ENCODE measurements at places on chromosomes 6 and 20. TPM values are rescaled to one million over a fixed set of nuclear protein-coding genes. Genes with fewer than 3 reads are reported as not detected.

CCN6 gene
- total RNA-seq = not detected

BFSP1 gene
- total RNA-seq = 0.50 TPM

HAO1 gene
- total RNA-seq = not detected

TAAR2 gene
- not detected for total RNA-seq

- peaks cover 28% of the 10 kb centered on the region for H3K27me3 ChIP-seq
- no peaks in the 10 kb centered on the region for H3K36me3 ChIP-seq
- peak overlapping the region; percentile 87 for H3K27ac ChIP-seq
- peak; percentile 77 for DNase-seq
These were observed 39.0 kb upstream of the SLCO4A1 start for GRCh38 chr20:62603021-62603906.

RAD21L1 gene
- total RNA-seq = 0.18 TPM

SSTR4 gene
- not detected for total RNA-seq

- no peak overlapping the region for H3K4me3 ChIP-seq
- no peaks in the 10 kb centered on the region for H3K4me1 ChIP-seq
- no peak for DNase-seq
- H3K36me3 ChIP-seq = peaks cover 8% of the 10 kb centered on the region
- no peaks in the 10 kb centered on the region for H3K27me3 ChIP-seq
- no peak overlapping the region for H3K27ac ChIP-seq
These were observed 81.2 kb downstream of the PTPN1 start for GRCh38 chr20:50591233-50591852.

RAET1G gene
- total RNA-seq = not detected

DNA sequence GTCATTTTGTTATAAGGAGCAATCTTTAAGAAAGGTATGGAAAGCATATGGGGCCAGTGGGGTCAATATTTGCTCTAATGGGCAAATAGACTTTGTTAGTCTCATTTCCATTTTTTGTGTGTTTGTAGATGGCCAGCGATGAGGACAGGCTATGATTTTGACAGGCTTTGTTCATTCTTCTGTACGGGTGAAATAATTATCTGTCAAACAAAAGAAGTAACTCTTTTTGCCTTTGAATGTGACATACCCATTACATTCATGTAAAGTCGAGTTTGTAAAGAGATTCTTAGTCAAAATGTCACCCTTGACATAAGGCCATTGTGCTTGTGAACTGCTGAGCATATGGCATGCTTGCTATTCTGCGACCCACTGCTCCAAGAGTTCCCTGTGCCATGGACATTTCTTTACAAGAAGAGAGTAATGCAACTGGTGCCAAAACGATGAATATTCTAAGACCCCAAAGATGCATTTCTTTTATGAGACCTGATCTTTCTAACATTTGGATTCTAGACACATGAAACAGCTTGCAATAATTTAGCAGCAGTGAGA is 38.2 kb upstream of the JAG1 start:
- H3K4me3 ChIP-seq = no peak overlapping the region
- no peaks in the 10 kb centered on the region for H3K4me1 ChIP-seq
- H3K36me3 ChIP-seq = no peaks in the 10 kb centered on the region
- peaks cover 2% of the 10 kb centered on the region for H3K27me3 ChIP-seq
- DNase-seq = no peak
- H3K27ac ChIP-seq = no peak overlapping the region

TGM3 gene
- total RNA-seq = not detected

GRCh38 chr20:64082126-64082731 is 2.0 kb downstream of the LKAAEAR1 start:
- no peak for DNase-seq
- peaks cover 16% of the 10 kb centered on the region for H3K27me3 ChIP-seq
- H3K27ac ChIP-seq = peak overlapping the region; percentile 25

WASF1 gene
- 0.50 TPM for total RNA-seq

GRCh38 chr6:74434171-74434570 is 738.2 kb downstream of the CD109 start:
- no peaks in the 10 kb centered on the region for H3K27me3 ChIP-seq
- no peaks in the 10 kb centered on the region for H3K4me1 ChIP-seq

DNA sequence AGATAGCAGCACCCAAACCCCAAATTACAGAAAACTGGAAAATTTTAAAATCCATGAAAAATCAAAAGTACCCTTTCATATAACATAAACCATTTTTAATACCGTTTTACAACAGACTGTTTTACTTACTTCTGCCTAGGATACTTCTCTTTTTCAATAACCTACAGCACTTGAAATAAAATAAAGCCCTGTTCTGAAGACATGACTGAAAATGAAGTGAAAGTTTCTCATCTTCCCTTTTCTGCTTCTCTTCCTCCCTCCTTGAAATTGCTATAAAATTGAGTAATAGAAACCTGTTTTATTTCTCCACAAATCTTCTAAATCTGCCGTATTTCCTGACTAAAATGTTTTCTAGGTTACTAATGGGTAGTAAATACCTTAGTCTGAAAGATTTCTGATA is 20.3 kb downstream of the MMS22L start:
- DNase-seq = no peak
- H3K27me3 ChIP-seq = no peaks in the 10 kb centered on the region
- peaks cover 73% of the 10 kb centered on the region for H3K36me3 ChIP-seq
- no peaks in the 10 kb centered on the region for H3K4me1 ChIP-seq
- no peak overlapping the region for H3K27ac ChIP-seq

- no peaks in the 10 kb centered on the region for H3K27me3 ChIP-seq
- H3K27ac ChIP-seq = no peak overlapping the region
- no peak overlapping the region for H3K4me3 ChIP-seq
- peaks cover 11% of the 10 kb centered on the region for H3K4me1 ChIP-seq
These were observed 5.6 kb upstream of the SLC17A9 start for GRCh38 chr20:62946918-62947317.

ECHDC1 gene
- total RNA-seq = 47.1 TPM

EEF1A2 gene
- total RNA-seq = not detected

WFDC5 gene
- not detected for total RNA-seq

DNA sequence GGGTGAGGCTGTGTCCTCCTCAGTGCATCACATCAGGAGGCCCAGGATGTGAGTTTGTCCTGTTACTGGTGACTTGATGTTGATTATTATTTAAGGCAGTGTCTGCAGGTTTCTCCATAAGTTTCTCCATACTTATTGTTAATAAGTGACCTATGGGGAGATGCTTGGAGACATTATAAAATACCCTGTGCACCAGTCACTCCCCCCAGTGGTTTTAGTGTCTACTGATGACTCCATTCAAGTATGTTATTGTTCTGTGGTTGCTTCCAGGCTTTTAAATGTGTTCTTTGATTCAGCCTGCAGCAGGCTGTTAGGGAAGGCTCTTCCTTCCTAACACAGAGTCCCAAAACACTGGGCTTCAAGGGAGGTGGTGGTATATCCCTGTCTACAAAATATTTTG is 14.6 kb upstream of the CST3 start:
- H3K27me3 ChIP-seq = peaks cover 10% of the 10 kb centered on the region
- no peak for DNase-seq
- no peak overlapping the region for H3K27ac ChIP-seq
- H3K4me3 ChIP-seq = no peak overlapping the region
- no peaks in the 10 kb centered on the region for H3K4me1 ChIP-seq

LSM2 gene
- total RNA-seq = 123 TPM

GRCh38 chr6:118309337-118310093 is 238.6 kb upstream of the PLN start:
- peaks cover 7% of the 10 kb centered on the region for H3K27me3 ChIP-seq
- DNase-seq = no peak
- H3K27ac ChIP-seq = no peak overlapping the region
- no peak overlapping the region for H3K4me3 ChIP-seq
- no peaks in the 10 kb centered on the region for H3K36me3 ChIP-seq

AFDN gene
- total RNA-seq = 20.9 TPM

- no peak overlapping the region for H3K27ac ChIP-seq
- H3K27me3 ChIP-seq = peaks cover 19% of the 10 kb centered on the region
- no peak for DNase-seq
- H3K4me3 ChIP-seq = no peak overlapping the region
These were observed 28.5 kb downstream of the RSPO3 start for GRCh38 chr6:127146932-127147331.

HLA-DQB2 gene
- total RNA-seq = not detected

NKAIN2 gene
- not detected for total RNA-seq

GRCh38 chr20:56428410-56428809 is 16.4 kb downstream of the CASS4 start:
- peak overlapping the region; percentile 5 for H3K27ac ChIP-seq
- DNase-seq = no peak
- H3K4me3 ChIP-seq = no peak overlapping the region
- peaks cover 57% of the 10 kb centered on the region for H3K4me1 ChIP-seq

OR2H1 gene
- not detected for total RNA-seq

GRCh38 chr6:30804333-30804732 is 60.0 kb upstream of the IER3 start:
- H3K27me3 ChIP-seq = no peaks in the 10 kb centered on the region
- peak overlapping the region; percentile 71 for H3K27ac ChIP-seq
- H3K4me1 ChIP-seq = peaks cover 46% of the 10 kb centered on the region
- no peak overlapping the region for H3K4me3 ChIP-seq
- H3K36me3 ChIP-seq = peaks cover 30% of the 10 kb centered on the region
- DNase-seq = no peak

DNA sequence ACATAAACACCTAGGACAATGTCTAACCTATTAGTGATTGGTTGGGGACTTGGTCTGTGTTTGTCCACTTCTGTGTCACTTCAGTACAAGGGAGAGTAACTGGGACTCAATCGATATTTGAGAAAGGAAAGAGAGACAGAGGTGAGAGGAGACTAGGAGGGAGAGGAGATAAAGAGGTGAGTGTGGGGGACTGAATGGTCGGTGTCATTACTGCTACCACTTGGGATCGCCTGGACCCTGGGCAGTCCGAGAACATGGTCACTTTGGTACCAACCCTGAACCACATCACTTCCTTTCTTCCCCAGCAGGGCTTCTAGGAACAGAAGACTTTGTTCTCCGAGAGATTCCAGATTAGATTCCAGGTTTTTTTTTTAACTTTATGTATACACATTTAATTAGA is 63.7 kb downstream of the GPR6 start:
- H3K36me3 ChIP-seq = no peaks in the 10 kb centered on the region
- H3K4me3 ChIP-seq = no peak overlapping the region
- no peak overlapping the region for H3K27ac ChIP-seq
- H3K27me3 ChIP-seq = no peaks in the 10 kb centered on the region

DNA sequence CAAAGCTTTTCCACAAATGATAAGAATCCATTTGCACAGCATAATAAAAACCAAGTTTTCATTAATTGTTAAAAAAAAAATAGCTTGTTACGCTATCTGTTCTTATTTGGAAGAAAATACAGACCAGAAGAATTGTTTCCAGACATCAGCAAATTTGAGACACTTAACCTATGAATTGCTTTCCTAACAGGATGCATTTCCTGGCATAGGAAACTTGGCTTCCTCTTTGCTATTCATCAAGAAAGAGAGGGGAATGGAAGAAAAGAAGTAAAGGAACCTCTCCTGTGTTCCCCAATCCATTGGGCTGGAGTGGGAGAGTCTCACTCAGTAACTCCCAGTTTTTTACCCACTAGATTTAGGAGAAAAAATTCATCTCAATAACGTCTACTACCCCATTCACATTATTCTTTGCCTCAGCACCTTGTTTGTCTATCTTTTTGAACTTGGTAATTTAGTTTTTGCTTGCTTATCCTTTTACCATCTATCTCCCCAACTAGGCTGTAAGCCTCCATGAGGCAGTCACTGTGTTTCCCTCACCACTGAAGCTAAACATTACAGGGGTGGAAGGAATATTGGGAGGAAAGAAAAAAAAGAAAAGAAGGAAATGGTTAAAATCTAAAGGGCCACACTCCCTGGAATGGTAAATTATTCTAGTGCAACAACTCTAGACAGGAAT is 150.3 kb downstream of the COL21A1 start:
- H3K27me3 ChIP-seq = no peaks in the 10 kb centered on the region
- DNase-seq = no peak
- no peaks in the 10 kb centered on the region for H3K36me3 ChIP-seq
- no peaks in the 10 kb centered on the region for H3K4me1 ChIP-seq

GRCh38 chr20:63697357-63697867 is 960 bp downstream of the TNFRSF6B start:
- no peak for DNase-seq
- H3K4me1 ChIP-seq = peaks cover 9% of the 10 kb centered on the region
- H3K27ac ChIP-seq = peak overlapping the region; percentile 20
- no peak overlapping the region for H3K4me3 ChIP-seq

GRCh38 chr20:21129861-21130260 is 4.0 kb downstream of the KIZ start:
- no peak overlapping the region for H3K4me3 ChIP-seq
- no peak overlapping the region for H3K27ac ChIP-seq
- peaks cover 7% of the 10 kb centered on the region for H3K36me3 ChIP-seq

DNA sequence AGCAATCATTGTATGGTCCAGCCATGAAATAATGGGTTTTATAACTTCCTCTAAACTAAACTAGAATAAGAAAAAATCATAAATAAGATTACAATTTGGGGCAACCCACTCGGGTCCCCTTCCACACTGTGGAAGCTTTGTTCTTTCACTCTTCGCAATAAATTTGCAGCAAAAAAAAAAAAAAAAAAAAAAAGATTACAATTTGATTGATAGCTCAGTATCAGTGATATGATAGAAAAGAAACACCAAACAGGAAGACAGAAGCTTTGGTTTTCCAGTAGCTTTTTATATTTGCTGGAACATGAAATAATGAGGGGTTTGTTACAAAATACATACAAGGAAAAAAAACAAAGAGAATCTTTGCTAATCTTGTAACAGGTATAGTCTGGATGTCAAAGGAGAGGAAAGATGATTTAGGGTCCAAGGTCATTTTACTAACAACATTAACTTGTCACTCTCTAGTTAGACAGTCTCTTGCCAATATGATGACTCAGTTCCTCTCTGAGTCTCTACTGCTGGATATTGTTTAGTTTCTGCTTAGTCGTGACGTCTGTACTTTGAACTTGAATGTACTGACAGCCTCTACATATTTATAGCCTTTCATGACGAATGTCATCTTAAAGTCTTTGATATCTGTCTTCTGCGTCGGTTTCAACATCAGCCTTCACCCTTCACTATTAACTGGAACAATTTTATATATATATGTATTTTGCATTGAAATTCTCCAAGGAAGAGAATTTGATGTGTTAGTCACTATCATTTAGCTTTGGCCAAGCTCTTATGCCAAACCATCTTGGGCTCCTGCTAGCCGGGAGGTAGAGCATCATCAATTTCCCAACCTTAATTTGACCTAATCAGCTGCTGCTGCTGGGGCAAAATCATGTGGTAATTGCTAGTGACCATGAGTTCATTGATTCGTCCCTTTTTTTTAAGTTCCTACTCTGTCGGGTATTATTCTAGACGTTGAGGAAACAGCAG is 213.1 kb upstream of the STXBP5 start:
- H3K27ac ChIP-seq = no peak overlapping the region
- H3K36me3 ChIP-seq = no peaks in the 10 kb centered on the region
- H3K4me1 ChIP-seq = no peaks in the 10 kb centered on the region
- no peak for DNase-seq
- no peaks in the 10 kb centered on the region for H3K27me3 ChIP-seq
- no peak overlapping the region for H3K4me3 ChIP-seq

Data from activated CD8-positive, alpha-beta T cell treated with anti-CD3 and anti-CD28 coated beads, Interleukin-2, amount 10 ng/mL, durations not matched to agents 7 days and 5 days (primary cell).